ENCODE measurements at places on chromosomes 1 and 21.

- DNase-seq, result no peak
Measured at GRCh38 chr21:37001441-37001840, 5.1 kb upstream of the RIPPLY3 start.

- DNase-seq, result no peak
Measured at GRCh38 chr1:51276286-51276685, 40.2 kb downstream of the RNF11 start.

DNA sequence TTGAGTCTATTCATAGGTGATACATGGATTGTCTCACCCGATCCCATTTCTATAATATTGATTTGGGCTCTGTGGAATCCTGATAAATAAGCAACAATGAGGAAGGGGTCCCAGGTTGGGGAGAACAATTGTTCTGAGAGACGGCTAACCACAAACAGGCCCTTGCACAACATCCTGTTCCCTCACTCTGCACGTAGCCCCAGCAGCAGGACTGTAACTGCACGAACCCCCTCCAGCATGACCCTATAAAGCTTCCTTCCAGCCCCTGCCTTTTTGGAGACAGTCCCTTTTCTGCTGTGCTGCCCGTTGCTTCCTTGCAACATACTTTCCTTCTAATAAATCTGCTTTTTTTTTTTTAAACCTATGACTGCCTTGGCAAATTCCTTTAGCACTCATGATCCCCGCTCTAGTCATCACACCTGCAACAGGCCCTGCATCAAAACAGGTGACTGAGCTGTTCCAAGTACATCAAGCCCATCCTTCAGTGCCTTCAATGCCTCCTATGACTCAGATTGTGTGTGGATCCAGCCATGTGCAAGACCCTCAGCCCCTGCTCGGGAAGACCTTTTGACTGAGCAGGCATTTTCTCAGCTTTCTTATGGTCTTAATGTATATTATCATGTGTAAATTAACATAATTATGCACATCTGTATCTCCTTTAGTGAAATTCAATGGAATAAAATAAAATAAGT lies 63.7 kb upstream of the B3GALNT2 start:
- DNase-seq, result no peak

DNA sequence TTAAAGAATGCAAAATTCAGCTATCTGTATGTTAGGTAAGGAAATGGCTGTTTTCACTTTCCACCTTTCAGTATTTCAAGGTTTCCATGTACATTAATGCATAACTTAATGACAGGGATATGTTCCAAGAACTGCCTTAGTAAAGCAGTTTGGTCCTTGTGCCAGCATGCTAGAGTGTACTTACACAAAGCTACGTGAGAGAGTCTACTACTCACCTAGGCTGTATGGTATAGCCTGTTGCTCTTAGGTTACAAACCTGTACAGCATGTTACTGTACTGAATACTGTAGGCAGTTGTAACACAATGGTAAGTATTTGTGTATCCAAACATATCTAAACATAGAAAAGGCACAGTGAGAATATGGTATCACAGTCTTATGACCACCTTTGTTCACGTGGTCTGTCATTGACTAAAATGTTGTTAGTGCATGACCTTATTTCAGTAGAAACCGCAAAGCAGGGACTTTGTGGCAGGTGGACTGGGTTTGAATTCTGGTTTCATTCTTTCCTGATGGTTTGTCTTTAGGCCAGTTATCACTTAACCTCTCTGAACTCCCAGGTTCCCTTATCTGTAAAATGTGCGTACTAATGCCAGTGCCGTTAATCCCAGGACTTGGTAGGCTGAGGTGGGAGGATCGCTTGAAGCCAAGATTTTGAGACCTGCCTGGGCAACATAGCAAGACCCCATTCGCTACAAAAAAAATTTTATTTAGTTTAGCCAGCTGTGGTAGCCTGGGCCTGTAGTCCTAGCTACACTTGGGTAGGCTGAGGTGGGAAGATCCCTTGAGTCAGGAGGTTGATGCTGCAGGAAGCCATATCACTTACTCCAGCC lies 4.9 kb downstream of the SMYD2 start:
- DNase-seq, result no peak

DNA sequence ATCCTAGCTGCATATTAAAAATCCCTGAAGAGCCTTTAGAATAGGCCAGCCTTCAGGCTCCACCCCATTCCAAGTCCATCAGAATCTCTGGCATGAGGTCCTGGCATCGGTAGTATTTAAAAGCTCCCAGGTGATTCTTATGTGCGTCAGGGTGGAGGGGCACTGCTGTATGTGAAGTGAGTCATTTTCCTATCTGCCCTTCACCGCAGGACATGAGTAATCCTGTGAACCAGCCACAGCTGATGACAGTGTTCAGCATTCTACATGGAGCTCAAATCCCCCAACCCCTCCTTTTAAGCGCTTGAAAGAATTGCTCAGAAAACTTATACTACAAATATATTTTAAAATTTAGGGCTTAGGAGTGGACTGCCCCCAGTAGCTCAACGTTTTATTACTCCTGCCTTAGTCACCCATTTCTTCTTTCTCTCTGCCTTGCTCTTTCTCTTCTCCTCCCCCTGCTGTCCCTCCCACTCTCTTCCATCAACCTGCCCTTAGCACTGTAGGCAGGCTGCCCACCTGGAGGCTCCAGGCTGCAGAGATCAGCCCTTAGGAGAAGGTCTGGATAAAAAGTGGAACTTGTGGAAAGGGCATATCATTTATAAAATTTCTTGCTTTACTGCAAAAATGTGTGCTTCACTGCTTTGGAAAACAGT lies 73.8 kb upstream of the ZNF281 start:
- peak; percentile 100 for DNase-seq

GRCh38 chr1:200351826-200352549 lies 57.8 kb downstream of the ZNF281 start:
- peak; percentile 99 for DNase-seq

GRCh38 chr1:47948126-47948525 lies 49.1 kb downstream of the TRABD2B start:
- no peak for DNase-seq

GRCh38 chr1:17475752-17476151 lies 36.3 kb upstream of the RCC2 start:
- DNase-seq, result peak; percentile 77

- DNase-seq, result no peak
Measured at GRCh38 chr21:37489553-37489952, 123.0 kb downstream of the DYRK1A start.

DNA sequence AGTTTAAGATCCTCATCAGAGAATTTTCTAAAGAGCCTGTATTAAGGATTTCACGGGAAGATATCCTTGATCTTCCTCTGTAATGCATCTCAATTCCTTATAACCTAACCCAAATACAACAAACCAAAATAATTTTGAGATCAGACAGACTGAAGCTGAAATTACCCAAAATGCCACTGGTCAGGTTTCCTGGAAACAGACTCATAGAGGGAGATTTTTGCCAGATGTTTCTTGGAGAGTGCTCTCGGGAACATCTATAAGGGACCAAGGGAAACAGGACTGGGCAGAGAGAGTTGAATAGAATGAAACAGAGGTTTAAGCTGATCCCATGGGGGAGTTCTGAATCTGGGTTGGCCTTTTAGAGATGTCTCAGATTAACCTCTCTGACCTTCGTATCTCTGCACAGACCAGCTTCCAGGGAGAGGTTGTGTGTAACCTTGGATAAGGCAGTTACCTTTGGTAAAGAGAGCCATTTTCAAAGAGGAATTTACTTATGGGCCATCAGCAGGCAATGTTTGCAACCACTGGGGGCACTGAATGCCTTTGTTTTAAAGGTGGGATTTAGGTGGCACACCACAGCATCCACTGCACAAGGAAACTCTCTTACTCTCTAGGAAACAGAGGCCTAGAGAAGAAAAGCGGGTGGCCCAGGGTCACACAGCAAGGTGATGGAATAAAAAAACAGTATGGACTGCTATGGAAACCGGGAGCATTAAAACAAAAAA lies 130.8 kb upstream of the SGIP1 start:
- no peak for DNase-seq

DNA sequence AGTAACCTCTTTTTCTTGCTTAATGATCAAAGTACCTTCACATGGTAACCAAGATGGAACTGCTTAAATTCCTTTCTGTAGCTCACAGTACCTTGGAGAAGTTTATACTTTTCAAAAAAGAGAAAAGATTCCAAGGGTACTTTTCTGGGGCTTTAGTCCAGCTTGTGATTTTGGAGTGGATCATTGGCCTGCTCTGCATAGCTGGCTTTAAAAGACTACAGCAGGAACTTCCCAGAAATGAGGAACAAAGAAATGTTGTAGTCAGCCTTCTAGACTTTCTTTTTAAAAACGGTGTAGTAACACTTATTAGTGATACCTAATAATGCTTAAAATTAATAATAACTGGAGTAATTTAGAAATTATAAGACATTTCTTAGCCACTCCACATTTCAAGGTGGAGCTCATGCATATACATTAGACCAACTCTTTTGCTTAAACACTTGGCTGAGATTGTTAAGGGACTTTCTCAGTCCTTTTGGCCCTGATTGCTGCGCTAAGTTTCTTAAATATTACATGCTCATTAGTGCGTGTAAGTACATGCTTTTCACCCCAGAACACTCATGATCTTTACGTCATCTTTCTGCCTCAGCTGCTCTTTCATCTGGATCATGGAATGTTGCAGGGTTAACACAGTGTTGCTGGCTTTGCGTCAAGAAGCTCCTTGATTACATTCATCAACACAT lies 57.3 kb downstream of the SDCCAG8 start:
- DNase-seq, result no peak

DNA sequence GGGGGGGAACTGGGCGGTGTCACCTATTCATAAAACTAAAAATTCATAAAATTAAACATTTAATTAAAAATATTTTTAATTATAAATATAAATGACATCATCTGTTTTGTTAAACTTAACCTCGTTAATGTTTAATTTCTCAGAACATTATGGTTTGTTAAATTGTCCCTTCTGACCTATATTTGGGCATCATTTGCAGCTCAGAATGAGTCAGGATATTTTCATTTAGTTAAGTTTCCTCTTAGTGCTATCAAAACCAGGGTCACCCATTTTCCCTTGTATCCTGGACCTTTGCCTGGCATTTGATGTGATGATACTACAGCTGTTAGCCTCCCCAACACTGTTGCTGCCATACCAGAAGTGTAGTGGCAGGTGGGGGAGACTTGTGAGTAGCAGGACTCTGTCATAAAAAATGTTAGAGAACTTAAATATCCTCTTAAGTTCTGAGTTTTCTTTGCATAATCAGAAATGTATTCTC lies 30.3 kb downstream of the TSNAX start:
- DNase-seq, result no peak

GRCh38 chr1:115059316-115059715 lies 29.7 kb downstream of the TSHB start:
- DNase-seq, result no peak

GRCh38 chr1:76433526-76433925 lies 359.0 kb downstream of the ST6GALNAC3 start:
- DNase-seq, result peak; percentile 8

DNA sequence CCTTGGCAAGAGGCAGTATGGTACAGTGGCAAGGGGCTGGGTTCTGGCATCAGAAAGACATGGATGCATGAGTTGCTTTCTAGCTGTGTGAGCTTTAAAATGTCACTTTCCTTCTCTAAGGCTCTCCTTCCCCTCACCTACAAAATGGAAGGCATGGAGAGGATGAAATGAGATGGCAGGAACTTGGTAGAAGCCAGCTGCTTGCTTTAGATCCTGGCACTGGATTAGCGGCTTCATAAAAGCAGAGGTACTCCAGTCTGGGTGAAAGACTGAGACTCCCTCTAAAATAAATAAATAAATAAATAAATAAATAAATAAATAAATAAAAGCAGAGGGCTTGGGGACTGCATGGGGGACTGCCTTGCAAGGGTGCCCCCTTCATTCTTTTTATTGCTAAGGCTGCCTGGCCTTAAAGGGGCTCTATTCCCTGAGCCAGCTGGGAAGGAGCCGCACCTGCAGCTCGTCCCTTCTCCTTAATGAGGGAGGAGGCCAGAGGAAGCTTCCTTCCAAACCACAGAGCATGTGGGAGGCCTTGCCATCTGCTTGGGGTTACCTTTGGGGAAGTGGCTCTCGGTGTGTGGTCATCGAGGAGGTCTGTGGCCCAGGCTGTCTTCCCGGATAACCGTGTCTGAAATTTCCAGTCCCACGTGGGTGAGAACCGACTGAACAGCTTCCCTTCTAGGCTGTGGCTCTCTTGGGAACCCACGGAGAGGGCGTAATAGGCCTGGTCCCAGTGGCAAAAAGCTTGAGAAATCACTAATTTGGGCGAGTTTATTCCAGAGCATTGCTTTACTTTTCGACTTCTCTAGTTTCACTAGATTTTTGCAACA lies 2.0 kb upstream of the ATP13A2 start:
- peak; percentile 44 for DNase-seq

- DNase-seq, result no peak
Measured at GRCh38 chr1:163608979-163609378, 287.2 kb downstream of the NUF2 start.

DNA sequence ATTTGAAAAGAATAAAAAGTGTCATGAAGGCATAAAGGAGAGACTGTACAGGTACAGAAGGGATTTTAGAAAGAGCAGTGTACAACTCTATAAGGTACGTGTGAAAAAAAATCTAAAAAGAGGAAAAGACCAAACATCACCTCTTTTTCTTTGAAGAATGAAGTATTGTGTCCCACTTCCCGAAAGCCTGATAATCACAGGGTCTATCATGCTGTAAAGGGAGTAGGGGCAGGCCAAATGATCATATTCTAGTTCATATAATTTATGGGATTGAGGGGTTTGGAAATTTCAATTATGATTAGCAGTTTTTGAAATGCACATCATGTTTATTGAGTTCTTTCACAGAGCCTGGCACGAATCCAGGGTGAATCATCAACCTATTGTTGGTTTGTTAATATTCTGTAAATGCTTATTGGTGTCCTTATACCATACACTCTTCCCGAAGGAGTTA lies 910 bp upstream of the RERE start:
- DNase-seq, result peak; percentile 68

DNA sequence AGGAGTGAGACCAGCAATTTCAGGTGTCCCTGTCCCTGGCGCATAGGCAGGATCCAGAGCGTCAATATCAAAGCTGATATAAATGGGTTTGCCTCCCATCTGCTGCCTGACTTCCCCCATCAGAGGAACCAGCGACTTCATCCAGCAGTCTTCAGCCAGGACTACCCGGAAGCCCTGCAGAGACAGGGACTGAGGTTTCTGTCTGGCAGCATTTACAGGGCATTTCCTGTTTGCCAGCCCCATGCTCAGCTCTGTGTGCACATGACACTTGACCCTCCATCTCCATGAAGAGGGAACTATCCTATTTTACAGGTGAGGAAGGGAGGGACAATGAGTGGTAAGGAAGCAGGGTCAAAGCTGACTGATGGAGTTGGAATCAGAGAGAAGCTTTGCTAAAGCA lies 7.2 kb downstream of the AGMAT start:
- no peak for DNase-seq

DNA sequence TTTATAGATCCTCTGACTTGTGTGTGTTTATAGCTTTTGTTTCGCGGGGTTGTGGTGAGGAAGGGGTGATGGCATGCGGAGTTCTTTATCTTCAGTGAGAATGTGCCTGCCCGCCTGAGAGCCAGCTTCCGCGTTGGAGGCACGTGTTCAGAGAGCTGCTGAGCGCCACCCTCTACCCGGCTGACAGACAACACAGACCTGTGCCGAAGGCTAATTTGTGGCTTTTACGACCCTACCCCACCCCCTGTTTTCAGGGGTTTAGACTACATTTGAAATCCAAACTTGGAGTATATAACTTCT lies 14.4 kb upstream of the CD101 start:
- DNase-seq, result no peak

All from astrocyte (in vitro differentiated cells and primary cell).